ENCODE measurements at places on chromosomes 12 and 14.

DNA sequence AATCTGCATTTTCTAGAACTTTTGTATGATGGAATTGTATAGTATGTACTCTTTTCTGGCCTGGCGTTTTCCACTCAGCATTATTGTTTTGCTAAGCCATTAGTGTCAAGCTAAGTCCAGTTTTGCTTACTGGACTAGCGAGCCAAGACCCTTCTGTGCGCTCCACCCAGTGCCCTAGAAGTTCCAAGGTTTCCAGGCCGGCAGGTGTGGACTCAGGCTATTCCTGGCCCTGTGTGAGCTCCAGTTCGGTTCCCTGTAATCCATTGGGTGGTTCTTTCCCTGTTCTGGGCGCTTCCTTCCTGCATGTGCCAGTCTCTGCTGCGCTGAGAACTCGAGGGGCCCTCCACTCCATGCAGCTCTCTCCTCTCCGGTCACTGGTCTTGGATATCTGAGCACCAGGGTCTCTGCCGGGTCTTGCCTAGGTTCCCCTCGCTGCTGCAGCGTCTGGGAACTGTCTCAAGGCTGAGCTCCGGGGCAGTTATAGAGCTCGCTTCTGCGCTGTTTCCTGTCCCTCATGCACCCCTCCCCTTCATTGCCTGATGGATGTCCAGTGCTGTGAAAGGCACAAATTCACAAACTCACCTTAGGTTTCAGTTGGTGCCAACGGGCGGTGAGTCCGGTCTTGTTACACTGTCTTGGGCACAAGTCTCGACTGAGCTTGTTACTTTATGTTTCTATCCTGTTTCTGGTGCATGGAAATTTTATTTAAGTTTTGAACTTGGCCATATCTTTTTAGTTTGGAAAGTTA is 100.8 kb downstream of the ADGRD1 start:
- no peak for DNase-seq

DNA sequence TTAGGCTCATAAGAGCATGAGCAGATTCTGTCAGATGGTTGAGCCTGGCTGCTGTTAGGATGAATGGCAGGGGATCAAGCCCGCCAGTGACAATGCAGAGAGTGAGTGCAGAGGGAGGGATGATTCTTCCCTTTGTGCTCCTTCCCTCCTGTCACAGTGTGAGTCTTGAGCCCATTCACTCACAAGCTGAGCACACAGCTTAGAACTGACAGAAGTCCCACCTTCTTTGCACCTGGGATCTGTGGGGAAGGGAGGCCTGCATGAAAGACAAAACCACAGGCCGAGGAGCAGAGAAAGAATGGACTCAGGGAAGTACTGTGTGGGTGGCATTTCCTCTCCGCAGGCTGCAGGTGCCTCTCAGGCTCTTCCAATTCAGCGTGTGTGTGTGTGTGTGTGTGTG is 160.6 kb downstream of the KCNA5 start:
- no peak for DNase-seq

- no peak for DNase-seq
Observed at GRCh38 chr14:72292689-72293024, 360.4 kb downstream of the RGS6 start.

DNA sequence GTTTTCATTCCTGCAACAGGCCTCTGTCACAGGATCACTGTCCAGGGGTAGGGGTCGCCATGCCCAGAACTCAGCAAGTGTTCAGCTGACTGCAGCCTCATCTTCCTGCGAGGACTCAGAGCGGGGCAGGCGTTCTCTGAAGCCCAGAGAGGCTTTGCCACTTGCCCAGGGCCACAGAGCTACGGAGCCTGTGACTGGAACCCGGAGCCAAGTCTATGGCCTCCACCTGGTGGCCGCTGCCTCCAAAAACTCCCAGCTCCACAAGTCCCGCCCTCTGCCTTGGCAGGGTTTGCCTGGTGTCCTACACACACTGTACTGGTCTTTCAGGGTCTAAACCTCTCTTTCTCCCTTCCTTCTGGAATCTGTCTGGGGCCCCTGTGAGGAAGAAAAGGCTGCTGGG is 8.7 kb upstream of the PPP1R13B start:
- DNase-seq, result no peak

GRCh38 chr12:95393191-95393790 is 80.7 kb upstream of the METAP2 start:
- DNase-seq, result no peak

- DNase-seq, result no peak
Observed at GRCh38 chr12:30963709-30964564, 37.4 kb downstream of the TSPAN11 start.

DNA sequence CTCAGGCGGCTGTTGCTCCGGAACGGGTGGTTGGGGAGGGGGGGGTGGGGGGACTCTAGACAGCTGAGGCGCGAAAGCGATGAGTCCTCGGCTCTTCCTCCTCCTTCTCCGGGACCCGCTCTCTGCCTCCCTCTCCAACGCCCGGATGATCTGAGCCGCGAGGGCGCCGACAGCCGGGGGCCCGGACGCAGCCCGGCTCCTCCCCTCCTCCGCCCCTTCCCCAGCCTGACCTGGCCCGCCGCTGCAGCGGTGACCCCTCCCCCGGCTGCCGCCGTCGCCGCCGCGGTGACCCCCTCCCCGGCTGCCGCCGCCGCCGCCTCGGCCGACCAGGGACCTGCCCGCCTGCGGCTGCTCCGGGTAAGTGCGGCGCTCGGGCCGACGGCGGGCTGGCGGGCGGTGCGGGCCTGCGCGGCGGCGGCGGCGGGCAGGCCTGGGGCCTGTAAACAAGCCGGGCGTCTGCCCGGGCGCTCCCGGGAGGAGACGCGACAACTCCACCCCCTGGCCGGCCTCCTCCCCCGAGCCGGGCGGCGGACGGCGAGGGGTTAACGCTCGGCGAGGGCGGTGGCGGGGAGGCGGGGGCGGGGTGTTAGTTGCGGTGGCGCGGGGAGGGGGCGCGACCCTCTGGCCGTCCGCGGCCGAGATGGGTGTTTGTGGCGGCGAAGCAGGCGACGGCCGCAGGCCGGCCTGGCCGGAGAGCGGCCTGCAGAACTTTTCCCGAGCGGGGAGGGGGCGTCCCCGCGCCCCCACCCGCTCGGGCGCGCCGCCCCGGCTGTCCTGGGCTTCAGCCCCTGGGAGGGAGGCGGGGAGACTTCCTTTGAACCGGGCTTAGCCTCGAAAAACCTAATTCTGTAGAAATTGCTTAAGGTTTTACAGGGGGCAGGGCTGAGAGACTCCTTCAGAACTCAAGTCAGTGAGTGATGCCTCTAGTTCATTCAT is 568 bp downstream of the PPM1A start:
- no peak for DNase-seq

DNA sequence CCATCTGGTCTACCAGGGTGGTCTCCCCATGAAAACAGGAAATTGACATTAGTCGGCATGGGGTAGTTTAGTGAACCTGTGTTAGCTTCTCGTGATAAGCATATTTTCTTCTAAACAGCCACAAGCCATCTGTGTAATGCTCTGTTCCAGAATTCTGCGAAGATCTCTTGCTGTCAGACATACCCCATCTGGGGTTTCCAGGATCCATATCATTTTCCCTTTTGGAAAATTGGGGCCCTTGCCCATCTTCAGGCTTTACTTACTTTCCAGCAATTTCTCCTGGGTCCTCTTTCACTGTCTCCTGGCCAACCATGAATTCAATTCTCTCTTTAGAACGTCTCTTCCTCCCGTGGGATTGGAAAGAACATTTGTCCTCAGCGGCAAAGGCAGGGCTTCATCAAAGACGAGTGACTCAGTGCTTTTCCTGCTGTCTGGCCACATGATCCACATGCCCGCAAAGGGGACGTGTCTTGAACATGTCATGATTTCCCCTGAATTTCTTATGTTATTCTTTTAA is 21.4 kb upstream of the NCOR2 start:
- peak; percentile 54 for DNase-seq

DNA sequence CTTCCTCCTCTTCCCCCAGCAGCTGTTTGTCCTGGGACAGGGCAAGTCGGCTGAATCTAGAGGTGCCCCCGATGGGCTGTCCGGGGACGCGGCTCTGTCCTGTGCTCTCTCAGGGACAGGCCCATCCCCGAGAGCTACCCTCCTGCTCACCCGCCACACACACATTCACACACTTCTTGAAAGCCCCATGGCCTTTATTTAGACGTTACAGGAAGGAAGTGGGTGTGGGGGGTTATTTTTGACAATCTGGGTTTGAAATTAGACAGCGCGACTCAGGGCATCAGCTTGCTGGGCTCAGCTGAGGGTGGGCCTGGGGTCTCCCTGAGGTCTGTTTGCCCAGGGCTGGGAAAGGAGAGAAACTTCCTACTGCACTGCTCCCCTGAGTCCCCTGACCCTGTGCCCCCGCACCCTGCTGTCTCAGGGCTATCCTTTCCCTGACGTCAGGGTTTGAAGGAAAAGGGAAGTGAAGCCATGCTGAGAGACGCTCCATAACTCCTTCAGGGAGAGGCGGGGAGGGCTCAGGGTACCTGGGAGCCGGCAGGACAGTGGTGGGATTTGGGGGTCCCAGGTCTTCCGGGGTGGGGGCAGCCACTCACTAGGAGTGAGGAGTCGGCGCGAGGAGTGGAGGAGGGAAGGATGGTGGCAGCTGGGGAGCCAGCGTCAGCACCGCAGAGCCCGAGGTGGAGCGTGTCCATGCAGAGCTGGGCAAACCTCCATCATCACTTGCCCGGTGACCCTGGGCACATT is 8.1 kb downstream of the PTPN6 start:
- no peak for DNase-seq

GRCh38 chr12:48013287-48013686 is 9.0 kb upstream of the COL2A1 start:
- no peak for DNase-seq

- no peak for DNase-seq
Observed at GRCh38 chr14:48323665-48324064, 648.3 kb upstream of the MDGA2 start.

DNA sequence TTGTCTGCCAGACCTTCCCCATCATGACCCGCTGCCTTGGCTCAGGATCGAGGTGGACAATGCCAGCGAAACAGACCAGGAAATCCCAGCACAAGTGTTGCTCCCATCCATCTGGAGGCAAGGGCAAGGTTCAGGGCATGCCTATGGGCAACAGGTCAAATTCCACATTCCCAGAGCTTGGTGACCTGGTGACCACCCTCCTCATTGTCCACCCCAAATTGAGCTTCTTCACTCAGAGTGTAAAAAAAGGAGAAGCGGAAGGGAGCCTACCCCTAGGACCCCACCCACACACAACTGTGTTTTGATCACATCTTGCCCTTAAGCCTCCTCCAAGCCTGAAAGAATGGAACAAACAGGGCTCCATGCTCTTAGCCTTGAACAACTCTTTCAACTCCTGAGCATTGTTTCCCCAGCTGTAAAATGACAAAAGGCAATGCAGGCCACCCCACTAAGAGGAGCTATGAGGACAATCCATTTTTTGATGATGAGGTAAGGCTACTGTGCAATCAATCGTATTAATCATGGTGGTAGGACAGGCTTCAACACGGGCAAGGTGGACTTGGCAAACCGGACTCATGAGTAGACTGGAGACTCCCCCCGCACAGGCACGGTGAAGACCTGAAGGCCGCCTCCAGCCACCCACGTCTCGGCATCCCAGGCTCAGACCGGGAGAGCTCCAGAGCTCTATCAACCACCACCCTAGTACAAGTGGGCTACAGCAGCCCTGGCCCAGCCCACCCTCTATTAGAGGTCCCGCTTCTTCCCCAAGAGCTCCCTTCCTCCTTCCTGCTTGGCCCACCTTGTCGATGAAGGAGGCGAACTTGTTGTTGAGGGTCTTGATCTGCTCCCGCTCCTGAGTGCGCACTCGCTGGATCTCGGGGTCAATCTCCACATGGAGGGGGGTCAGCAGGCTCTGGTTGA is 866 bp downstream of the KRT79 start:
- no peak for DNase-seq

DNA sequence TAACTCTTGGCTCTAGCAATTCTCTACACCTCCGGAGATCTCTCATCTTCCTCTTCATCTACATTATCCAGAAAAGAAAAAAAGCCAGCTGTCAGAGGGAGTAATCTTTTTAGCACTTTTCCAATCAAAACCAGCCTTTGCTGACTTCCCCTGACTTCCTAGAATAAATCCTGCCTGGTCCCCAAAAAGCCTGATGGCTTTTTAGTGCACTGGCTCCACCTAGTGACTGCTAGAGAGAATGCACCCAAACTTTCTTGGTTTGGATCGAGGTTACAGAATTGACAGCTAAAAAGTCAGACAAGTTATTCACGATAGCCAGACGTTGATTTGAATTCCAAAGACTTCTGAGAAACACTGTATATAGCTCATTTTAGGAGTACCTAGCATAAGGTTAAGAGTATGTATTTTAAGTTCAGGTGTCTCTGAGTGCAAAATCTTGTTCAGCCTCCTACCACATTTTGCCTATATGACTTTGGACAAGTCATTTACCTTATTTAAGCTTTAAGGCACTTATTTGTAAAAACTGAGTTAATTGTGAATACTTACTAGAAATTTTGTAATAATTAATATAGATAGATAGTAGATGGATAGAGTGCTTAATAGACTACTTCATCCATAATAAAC is 185.7 kb upstream of the GRIN2B start:
- DNase-seq, result peak; percentile 14

DNA sequence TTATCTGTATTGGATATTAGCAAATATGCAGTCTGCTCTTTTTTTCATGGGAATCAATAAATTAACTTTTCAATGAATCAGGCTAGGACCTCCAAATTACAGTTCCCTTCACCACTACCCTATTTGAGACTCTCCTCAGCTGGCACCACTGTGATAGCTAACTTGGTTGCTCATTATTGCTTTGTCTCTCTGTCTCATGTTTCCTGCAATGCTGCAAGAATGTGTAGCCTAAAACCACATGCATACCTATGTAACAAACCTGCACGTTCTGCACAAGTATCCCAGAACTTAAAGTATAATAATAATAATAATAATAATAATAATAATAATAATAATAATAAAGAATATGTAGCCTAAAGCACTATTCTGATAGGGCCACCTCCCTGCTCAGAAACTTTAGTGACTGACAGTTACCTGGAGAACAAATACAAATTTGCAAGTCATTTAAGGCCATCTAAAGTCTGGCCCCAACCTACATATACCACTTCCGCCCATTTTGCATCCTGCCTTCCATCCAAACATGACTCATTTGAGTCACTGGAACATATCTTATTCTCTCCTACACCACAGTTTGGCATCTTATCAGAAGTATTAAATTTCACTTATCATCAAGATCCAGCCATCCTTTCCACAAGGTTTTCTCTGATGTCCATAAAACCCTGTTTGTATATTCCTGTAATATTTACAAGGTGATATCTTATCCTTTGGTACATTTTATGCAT is 215.1 kb downstream of the LRRK2 start:
- no peak for DNase-seq

- no peak for DNase-seq
Observed at GRCh38 chr12:120220838-120221575, 20.1 kb upstream of the RPLP0 start.

Data from HFF-Myc (cell line).